ENCODE measurements at places on chromosomes 7 and 10. TPM values are rescaled to one million over a fixed set of nuclear protein-coding genes. Genes with fewer than 3 reads are reported as not detected.

PON1 gene
- total RNA-seq: not detected

- no peak for DNase-seq
Observed at GRCh38 chr10:11677480-11677879, 64.7 kb upstream of the ECHDC3 start.

DNA sequence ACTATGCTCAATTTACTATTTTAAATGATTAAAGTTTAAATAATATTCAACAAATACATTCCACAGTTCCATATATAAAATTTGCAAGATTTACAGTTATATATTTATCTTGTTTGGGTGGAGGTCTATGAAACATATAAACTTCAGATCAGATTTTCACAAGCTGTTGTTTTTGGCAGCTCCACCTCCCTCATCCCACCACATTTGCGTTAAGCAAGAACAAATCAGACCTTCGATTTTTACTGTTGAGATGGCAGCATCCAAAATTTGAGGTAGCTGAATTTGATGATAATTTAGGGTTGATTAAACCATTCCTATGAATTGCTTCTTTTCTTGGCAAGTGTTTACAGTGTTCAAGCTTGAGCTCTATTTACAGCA lies 986.4 kb downstream of the REEP3 start:
- no peak for DNase-seq

DNA sequence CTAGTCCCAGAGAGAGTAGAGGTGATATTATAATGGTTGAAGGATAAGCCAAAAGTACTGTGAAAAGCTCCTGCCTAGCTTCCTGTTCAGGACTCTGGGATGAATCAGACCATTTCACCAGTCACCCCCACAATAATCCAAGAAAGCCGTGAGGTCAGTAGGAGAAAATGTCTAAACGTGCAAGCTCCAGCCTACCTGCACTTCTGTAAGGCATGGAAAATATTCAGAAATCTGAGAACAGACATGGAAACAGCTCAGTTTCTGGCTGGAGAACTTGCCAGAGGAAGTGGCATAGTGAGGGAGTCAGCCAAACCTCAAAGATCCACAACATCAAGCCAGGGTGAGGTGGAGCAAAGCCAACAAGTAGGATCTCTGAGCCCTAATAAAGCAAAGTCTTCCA lies 58.2 kb downstream of the ELAPOR2 start:
- DNase-seq: peak; percentile 8

- DNase-seq: peak; percentile 19
Observed at GRCh38 chr10:94630017-94630688, 53.4 kb upstream of the CYP2C18 start.

DNA sequence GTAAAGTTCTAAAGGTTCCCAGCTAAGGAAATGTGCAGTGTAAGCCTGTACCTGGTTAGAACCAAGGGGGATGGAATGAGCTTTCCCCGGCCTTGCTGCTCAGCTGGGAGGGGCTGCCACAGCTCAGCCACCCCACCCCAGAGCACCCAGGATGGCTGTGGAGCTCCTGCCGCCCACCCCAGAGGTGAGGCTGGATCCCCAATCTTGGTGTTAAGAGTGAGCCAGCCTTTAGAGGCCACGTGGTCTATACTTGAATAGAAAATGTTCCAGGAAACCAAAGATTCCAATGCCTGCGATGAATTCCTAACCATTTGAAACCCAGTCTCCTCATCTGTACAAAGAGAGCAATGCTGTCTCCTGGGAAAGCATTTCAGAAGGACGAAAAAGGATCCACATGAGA lies 16.5 kb downstream of the DIP2C start:
- DNase-seq: no peak

DNA sequence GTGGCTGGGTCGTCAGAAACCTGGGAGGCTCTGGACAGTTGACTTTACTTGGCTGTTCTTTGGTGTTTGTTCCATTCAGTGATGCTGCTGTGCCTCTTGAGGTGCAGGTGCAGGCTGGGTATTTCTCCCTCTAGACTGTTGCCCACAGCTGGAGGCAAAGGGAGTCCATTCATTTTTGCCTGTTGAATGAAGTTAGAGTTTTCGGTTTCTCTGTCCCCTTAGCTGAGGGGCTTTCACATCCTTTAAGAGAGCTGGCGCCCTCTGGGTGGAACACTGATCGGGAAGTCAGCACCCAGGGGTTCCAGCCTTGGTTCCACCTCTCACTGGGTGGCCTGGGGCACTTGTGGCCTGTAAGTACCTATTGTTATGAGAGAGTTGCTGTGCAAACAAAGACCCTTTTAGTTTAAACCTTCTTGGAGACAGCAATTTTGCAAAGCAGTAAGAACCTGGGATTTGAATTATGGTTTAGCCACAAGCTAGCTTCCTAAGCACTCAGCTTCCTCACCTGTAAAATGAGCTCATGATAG lies 67.2 kb downstream of the GRK5 start:
- DNase-seq: no peak

DNA sequence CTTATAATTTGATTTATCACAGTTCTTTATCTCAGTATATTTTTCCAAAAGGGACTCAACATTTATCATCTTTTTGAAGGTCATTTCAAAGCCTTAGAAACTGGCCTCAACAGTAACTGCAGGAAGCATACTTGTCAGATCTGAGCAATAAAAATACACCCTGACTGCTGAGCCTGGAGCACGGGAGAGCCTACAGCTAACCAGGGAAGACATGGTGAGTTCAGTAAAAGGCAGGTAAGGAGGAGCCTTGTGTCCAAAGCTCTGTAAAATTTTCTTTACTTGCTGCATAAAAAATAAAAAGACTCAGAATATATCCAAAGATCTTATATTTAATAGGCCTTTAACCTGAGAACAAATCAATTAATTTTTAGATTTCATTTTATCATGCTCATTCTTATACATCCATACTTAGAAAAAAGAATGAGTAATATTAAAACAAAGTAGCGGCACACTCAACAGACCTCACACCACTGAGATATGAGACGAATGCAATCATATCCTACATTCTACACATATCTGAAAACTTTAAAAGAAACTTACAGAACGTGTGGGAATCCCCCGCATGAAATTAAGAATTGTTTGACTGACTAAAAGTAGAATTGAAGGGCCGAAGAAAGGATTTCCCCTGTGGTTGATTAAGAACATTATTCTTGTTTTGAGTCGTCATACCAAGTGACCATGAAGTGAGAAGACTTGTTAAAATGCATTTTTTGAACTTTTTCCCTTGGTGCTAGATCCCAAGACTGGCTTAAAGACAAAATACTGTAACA lies 296.4 kb upstream of the MKLN1 start:
- DNase-seq: no peak
